NCI-H524 (cell line): ENCODE measurements at places on chromosomes 3 and 15.

- no peak for DNase-seq
Observed at GRCh38 chr3:100045696-100046095, 68.6 kb downstream of the FILIP1L start.

DNA sequence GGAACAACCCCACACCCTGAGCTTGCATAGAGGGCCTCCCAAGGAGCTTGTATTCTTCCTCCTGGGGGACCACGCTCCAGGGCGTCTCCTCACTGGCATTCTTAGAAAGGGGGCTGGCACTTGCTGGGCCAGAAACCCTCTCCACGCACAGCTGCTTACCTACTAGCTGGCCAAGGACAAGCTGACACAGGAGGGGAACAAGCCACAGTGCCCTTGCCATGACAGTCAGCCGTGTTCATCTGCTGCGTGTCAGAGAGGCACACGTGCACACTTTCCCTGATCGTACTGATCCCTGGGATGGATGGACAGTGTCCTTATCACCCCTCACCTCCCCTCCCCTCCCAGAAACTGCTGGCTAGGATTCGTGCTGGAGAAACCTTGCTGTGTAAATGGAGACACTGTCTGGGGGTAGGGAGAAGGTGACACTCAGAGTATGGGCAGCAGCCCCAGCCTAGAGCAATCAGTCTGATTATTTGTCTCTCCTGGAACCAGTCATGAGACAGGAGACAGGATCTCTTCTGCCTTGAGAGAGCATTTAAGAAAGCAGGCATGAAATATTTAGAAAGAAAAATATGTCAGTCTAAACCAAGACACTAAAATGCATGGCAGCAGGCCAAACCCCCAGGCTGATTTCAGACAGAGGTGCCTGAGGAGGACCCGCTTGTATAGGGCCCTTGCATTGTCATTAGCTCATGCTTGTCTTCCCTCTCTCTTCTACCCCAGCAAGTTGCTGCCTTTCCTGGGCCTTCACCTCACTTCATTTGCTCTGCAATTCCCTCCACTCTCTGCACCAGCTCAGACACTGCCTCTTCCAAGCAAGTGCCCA is 311.8 kb upstream of the TRIM42 start:
- no peak for DNase-seq

GRCh38 chr15:68205954-68206539 is 915 bp upstream of the CALML4 start:
- DNase-seq, result no peak

- DNase-seq, result no peak
Observed at GRCh38 chr15:31314380-31314779, 12.3 kb upstream of the KLF13 start.

- no peak for DNase-seq
Observed at GRCh38 chr3:127082066-127082465, 99.2 kb downstream of the PLXNA1 start.

DNA sequence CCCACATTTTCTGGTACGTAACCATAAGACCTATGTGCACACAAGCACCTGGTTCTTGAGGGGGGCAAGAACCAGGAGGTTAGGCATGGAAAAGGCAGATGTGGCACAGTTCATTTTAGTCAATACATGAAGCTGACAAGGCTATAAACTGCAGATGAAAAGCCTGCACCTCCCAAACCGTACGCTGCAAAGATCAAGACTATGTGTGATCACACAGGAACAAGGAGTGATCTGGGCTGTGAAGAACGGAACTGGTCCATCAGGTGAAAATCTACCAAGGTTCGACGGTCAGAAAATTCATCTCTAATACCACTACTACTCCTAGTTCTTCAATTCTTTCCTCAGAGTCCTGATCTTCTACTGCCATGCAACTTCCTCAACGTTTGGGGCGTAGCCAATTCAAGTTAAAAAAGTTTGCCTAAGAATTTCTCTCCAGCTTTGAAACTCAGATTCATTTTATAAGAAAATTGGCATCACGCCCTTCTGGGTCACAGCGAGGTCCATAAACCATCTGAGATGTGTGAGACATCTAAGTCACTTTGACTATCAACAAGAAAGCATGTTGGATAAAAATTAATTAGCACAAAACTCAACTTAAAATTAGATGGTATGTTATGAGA is 41.9 kb downstream of the PLD1 start:
- DNase-seq, result no peak

- no peak for DNase-seq
Observed at GRCh38 chr15:73839699-73840377, 33.5 kb upstream of the TBC1D21 start.

GRCh38 chr3:69665026-69665737 is 74.1 kb upstream of the MITF start:
- DNase-seq, result peak; percentile 34

GRCh38 chr3:56408761-56409196 is 59.5 kb downstream of the ERC2 start:
- DNase-seq, result peak; percentile 46

GRCh38 chr3:179969525-179969924 is 67.2 kb downstream of the PEX5L start:
- no peak for DNase-seq

DNA sequence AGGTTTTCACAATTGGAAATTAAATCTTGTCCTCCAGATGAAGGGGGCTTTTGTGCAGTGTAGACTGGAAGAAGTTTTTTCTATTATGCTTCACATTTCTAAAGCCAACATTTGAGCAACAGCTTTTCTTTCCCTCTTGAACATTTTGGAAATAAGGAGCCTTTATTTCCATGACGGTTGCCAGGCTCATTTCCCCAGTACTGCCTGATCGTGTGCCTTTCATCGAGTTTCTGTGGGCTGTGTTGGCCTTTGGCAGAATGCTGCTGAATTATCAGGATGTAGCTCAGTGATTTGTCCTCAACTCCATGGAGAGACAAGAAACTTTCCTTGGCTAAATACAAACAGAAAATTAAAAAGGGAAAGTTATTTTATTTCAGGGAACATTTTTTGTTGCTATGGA is 314.8 kb upstream of the LRRC3B start:
- no peak for DNase-seq

DNA sequence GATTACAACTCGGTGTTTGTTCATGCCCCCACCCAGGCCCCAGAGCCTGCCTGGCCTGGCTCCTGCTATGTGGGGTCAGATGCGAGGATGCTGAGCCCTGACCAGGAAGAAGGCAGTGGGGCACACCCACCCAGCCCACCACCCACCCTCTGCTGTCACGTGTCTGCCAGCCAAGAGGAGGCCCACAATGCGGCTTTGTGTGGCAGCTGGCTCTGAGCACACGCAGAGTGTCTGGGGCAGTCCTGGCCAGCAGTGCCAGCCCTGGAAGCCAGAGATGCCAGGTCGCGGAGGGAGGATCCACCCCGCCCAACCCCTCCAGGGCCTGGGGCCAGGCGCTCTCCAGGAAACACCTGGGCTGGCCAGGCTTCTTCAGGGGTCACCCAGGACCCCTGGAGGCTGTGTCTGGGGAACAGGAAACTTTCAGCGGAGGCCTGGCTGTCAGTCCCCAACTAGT is 26.4 kb upstream of the KLF13 start:
- DNase-seq, result peak; percentile 92

DNA sequence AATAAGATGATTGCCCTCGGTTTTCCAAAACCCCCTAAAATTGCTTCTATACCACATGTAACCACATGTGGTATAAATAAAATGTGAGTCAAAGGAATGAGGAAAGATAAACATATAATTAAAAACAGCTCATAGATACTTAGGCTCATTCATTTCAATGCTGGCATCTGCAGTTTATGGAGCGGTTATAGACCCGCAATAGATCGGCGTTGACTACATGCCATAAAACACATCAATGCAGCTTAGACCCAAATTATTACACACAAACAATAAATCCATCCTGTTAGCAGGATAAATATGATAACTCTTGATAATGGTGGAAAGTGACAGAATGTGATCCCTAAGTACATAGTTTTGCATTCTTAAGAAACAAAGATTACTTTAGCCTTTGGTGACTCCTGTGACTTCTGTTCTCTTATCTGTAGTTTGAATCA is 143.7 kb downstream of the NR2F2 start:
- DNase-seq, result no peak

- DNase-seq, result no peak
Observed at GRCh38 chr3:69491975-69492374, 106.1 kb upstream of the FRMD4B start.

GRCh38 chr3:141928631-141929270 is 52.3 kb downstream of the ATP1B3 start:
- no peak for DNase-seq

DNA sequence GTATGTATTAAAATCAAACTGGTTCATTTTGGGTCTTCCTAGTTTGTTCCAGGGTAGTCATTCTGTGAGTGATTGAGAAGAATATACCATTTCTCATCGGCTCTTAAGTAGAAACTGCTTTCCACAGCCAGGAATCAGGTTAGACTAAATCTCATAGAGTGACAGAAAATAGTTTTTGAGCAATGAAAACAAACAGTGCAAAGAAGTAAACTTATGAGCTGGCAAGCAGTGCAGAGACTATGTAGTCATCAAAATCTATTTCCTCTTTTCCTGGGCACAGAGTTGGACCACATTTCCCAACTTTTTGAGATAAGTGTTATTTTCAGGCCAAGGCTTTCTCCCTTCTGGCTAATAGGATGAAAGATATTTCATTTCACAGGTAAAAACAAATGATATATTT is 66.5 kb downstream of the UBE3A start:
- DNase-seq, result no peak

DNA sequence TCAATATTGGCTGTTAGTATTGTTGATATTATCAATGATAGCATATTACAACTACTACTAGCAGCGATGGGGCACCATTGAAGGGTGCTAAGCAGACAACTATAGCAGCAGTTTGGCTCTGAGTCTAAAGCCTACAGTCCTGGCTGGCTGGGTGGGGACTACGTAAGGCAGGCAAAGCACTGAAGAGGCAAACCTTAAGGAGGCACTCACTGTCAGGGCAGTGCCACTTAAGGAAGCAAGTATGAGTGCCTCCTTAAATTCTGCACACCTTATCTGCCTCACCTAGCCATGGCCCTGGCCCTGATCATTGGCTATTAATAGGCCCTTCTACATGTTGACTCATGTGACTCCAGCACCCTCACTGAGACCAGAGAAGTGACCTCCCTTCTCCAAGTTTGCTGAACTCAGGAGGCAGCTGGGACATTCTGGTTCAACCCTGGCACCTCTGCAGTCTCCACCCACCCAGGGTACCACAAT is 20.6 kb downstream of the CDCP1 start:
- DNase-seq, result no peak

DNA sequence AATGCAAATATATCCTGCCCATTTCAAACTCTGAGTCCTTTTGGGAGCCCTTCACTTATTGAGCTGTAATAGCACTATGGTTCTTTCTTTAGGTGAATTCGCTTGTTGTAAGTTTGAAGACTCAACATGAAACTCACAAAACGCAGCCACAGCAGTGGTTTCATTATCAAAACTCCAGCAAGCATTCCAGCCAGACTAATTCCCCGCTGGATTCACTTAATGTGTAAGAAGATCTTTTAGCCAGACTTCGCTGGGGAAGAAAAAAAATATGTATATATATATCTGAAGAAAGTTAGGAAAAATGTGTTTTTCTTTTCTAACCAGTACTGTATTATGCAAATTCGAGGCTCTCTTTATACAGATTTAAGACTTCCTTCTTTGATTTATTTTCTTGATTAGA is 241.1 kb downstream of the WNT5A start:
- DNase-seq, result no peak

GRCh38 chr3:138809500-138810256 is 25.1 kb downstream of the PIK3CB start:
- no peak for DNase-seq

DNA sequence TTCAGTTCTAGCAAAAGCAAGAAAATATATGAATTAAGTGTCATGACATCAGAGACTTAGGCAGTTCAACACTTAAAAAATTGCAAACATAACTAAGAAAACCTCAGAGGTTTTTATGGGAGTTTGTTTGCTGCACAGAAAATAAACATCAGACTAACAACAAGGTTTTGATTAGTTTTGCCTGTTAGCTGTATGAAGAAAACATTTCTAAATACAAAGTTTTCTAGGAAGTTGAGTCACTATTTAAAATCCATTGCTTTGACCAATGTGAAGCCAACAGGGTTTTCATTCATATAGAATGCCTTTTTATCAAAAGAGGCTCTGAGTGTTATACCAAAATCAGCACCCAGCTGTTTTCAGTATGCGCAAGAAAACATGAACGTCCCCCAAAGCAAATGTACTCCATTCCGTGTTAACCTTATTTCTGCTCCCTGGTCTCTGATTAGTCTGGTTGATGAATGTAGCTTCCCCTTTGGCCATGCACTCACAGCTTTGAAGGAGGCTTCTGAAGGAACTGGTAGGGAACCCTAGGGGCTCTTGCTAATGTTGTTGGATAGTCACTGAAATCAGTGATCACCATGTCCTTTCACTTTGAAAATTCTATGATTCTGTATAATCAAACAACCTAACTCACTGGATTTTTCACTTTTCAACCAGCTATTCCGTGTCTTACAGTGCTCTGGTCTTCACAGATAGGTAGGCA is 89.6 kb upstream of the TSEN2 start:
- DNase-seq, result no peak

- DNase-seq, result no peak
Observed at GRCh38 chr3:185715091-185715490, 109.8 kb downstream of the IGF2BP2 start.
